K562 (cell line): ENCODE measurements at places on chromosomes 2 and 18. TPM values are rescaled to one million over a fixed set of nuclear protein-coding genes. Genes with fewer than 3 reads are reported as not detected.
A peak's percentile ranks its signal among the peaks of the same experiment; 100 is the strongest.

GRCh38 chr2:8549273-8549922 is 132.5 kb upstream of the ID2 start:
- H3K4me3 ChIP-seq = no peak overlapping the region
- H3K27ac ChIP-seq = no peak overlapping the region
- no peaks in the 10 kb centered on the region for H3K36me3 ChIP-seq
- 0 out of 2 replicates have a peak, but pooled peaks cover 6% of the 10 kb centered on the region for H3K27me3 ChIP-seq
- DNase-seq = no peak

- DNase-seq = peak; percentile 39
- no peak overlapping the region for H3K4me3 ChIP-seq
- no peaks in the 10 kb centered on the region for H3K27me3 ChIP-seq
- no peak overlapping the region for H3K27ac ChIP-seq
- 0 out of 3 replicates have a peak, but pooled peaks cover 12% of the 10 kb centered on the region for H3K36me3 ChIP-seq
Observed at GRCh38 chr2:219155054-219155644, 5.5 kb downstream of the NHEJ1 start.

GRCh38 chr18:10057401-10057893 is 143.6 kb downstream of the VAPA start:
- H3K36me3 ChIP-seq = no peaks in the 10 kb centered on the region
- 0 out of 2 replicates have a peak, but pooled peaks cover 4% of the 10 kb centered on the region for H3K4me1 ChIP-seq
- H3K27me3 ChIP-seq = peaks cover 69% of the 10 kb centered on the region
- DNase-seq = no peak
- H3K4me3 ChIP-seq = no peak overlapping the region
- no peak overlapping the region for H3K27ac ChIP-seq

DNA sequence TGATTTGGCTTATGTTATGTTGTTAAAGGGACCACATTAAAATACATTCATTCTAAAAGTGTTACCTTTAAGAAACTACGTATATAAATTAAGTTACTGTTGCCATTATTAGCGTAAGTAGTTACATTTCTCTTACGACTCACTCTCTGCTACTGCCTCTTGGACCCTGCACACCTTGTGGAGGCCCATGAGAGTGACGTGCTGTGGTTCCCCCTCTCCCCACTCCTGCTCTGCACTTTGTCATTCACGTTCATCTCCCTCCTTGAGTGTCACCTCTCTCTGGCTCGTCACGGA is 830 bp upstream of the MERTK start:
- no peaks in the 10 kb centered on the region for H3K36me3 ChIP-seq
- peaks cover 24% of the 10 kb centered on the region for H3K4me1 ChIP-seq
- no peak overlapping the region for H3K27ac ChIP-seq

DNA sequence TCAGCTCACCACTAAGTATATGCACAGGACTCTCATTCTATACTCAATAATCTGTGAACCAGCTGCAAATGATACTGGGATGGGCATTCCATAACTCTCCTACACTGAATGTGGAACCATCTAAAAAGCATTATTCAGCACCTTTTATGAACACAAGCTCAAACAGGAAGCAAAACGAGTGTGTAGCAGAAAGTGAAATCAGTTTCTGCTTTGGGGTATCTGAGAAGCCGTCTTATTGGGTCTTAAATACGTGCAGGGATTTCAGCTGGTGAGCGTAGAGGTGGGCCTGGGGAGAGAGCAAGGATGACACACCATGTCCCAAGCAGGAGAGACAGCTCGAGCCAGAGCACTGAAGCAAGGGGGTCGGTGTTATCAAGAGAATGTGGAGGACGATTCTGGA is 120.0 kb upstream of the TTN start:
- no peak overlapping the region for H3K4me3 ChIP-seq
- H3K4me1 ChIP-seq = no peaks in the 10 kb centered on the region
- no peaks in the 10 kb centered on the region for H3K27me3 ChIP-seq
- no peak overlapping the region for H3K27ac ChIP-seq

DNA sequence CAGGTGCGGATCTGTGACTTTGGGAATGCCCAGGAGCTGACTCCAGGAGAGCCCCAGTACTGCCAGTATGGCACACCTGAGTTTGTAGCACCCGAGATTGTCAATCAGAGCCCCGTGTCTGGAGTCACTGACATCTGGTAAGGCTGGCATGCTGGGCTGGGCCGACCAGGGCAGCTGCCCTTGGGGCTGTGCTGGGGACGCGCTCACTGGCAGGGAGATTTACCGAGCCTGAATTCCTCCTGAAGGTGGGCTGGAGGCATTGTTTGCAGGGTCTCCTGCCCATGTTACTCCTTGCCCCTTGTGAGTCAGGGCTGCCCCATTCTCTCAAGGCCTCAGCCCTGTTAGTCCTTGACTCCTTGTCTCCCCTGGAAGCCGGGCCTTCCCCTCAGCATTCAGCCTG is 18.7 kb upstream of the GMPPA start:
- H3K4me3 ChIP-seq = no peak overlapping the region
- no peak for DNase-seq
- no peaks in the 10 kb centered on the region for H3K27me3 ChIP-seq
- H3K27ac ChIP-seq = no peak overlapping the region
- no peaks in the 10 kb centered on the region for H3K36me3 ChIP-seq
- peaks cover 52% of the 10 kb centered on the region for H3K4me1 ChIP-seq

DNA sequence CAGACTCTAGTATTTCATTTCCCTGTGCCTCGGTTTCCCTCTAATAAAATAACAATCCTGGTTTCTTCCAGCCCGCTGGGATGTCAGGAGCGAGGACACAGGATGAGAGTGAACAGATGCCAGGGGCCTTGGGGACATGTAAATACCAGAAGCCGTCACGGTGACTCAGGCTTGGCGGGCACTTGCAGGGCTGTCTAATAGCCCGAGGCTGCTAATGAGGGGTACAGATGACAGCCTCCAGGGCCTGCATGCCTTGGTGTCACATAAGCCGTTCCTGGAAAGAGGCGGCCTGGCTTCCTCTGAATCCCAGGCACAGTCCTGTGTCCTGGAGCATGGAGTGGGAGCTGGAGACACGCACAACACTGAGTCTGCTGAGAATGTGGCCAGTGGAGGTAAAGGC is 28.2 kb downstream of the HS1BP3 start:
- no peak overlapping the region for H3K27ac ChIP-seq
- H3K4me3 ChIP-seq = no peak overlapping the region
- H3K36me3 ChIP-seq = no peaks in the 10 kb centered on the region
- peaks cover 7% of the 10 kb centered on the region for H3K4me1 ChIP-seq

DNA sequence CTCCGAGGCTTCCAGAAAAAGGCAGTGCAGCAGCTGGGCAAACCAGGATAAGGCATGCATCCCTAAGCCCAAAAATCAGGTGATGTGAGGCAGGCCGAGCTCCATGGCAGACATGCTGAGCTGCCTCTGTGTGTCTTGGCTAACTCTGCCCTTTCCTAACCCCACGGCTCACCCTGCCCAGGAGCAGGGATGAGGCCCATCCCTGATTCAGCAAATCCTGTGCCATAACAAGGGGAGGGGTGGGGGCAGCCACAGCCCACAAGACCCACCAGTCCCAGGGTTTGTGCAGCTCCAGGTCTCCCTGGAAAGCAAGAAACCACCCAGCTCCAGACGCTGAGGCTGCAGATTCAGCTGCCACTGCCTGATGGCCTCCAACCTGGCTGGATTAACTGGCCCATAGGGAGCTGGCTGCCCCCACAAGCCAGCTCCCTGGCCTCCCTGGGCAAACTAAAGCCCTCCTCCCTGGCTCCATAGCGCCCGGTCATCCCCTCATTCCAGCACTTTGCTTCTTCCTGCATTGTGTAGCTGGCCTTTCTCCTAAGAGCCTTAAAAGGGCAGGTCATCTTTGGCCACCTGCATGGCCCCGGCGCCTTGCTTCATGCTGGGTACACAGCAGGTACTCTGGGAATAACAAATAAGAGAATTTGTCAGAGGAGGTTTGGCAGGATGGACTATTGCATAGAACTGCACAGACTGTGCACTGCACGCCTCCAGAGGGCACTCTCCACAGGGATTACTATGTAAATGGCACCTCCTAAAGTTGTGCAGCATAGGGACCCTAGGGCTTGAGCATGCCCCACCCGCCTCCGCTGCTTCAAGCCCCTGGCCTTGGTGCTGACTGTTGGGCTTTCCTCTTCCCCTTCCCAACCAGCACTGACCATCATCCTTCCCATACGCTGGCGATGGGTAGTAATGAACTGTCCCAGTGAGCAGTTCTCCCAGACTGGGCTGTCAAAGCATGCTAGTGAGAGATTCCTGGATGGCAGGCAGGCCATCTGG is 10.7 kb downstream of the STEAP3 start:
- H3K27ac ChIP-seq = no peak overlapping the region
- no peaks in the 10 kb centered on the region for H3K27me3 ChIP-seq

DNA sequence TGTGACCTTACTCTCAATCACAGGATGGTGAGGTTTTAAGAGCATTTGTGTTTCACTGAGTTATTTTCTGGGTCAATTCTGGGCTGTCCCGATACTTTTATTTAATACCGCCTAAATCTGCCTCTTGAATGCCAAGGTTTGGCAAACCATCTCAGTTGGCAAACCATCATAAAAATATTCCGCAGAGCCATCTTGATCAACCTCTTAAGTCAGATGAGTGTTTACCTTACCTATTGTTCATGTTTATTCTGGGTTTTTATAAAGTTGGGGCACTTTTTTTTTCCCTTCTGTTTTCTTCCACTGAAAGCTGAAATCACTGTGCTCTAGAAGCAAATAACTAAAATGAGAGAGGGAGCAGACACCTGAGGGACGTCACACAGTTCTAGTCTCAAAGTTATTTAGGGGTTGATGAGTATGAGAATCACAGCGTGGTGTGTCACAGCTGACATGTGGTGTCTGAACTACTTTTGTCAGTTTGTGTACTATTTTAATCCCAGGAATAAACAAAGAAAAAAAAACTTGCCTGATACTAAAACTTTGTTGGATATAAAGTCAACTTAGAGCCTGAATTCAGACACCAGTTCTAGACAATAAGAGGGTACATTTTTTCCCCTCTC is 48.6 kb downstream of the ETAA1 start:
- H3K4me3 ChIP-seq = no peak overlapping the region
- H3K4me1 ChIP-seq = no peaks in the 10 kb centered on the region
- no peak overlapping the region for H3K27ac ChIP-seq
- H3K36me3 ChIP-seq = no peaks in the 10 kb centered on the region

DNA sequence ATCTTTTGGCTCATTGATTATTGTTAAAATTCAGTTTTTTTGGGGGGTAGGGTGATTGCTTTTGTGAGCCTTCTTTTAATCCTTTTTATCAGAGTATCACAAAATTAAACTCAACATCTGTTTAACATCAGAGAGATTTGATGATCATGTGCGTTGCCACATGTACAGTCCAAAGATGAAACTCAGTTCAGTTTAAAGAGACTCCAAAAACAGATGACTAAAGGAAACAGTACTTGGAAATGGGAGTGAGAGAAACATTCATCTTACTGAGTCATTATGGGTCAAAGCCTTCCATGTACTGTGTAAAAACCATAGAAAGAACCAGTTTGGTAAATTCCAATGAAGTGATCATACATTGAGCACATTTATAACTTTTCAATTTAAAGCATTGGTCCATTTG is 53.0 kb downstream of the LYPD6 start:
- no peaks in the 10 kb centered on the region for H3K36me3 ChIP-seq
- H3K4me1 ChIP-seq = no peaks in the 10 kb centered on the region
- DNase-seq = no peak
- no peaks in the 10 kb centered on the region for H3K27me3 ChIP-seq

- H3K4me1 ChIP-seq = no peaks in the 10 kb centered on the region
- peaks cover 33% of the 10 kb centered on the region for H3K27me3 ChIP-seq
- H3K27ac ChIP-seq = no peak overlapping the region
- H3K36me3 ChIP-seq = no peaks in the 10 kb centered on the region
Observed at GRCh38 chr2:238898534-238899281, 50.8 kb downstream of the TWIST2 start.

- no peak overlapping the region for H3K4me3 ChIP-seq
- DNase-seq = no peak
- no peaks in the 10 kb centered on the region for H3K27me3 ChIP-seq
- no peak overlapping the region for H3K27ac ChIP-seq
- H3K36me3 ChIP-seq = no peaks in the 10 kb centered on the region
Observed at GRCh38 chr2:180573951-180574350, 406.5 kb upstream of the UBE2E3 start.

GRCh38 chr2:185952100-185952499 is 213.5 kb downstream of the FSIP2 start:
- no peak overlapping the region for H3K4me3 ChIP-seq
- no peaks in the 10 kb centered on the region for H3K4me1 ChIP-seq
- no peak overlapping the region for H3K27ac ChIP-seq
- DNase-seq = no peak
- no peaks in the 10 kb centered on the region for H3K27me3 ChIP-seq

- peaks cover 6% of the 10 kb centered on the region; the same call in 1 of the 3 replicates for H3K27me3 ChIP-seq
- no peak overlapping the region for H3K27ac ChIP-seq
- H3K36me3 ChIP-seq = no peaks in the 10 kb centered on the region
- no peak overlapping the region for H3K4me3 ChIP-seq
- no peak for DNase-seq
- no peaks in the 10 kb centered on the region; the same call in 1 of the 3 replicates for H3K4me1 ChIP-seq
Observed at GRCh38 chr2:63614448-63614968, 25.7 kb downstream of the MDH1 start.

- no peak overlapping the region for H3K27ac ChIP-seq
- no peaks in the 10 kb centered on the region for H3K27me3 ChIP-seq
- DNase-seq = peak; percentile 13
- H3K36me3 ChIP-seq = no peaks in the 10 kb centered on the region
- H3K4me1 ChIP-seq = no peaks in the 10 kb centered on the region
Observed at GRCh38 chr2:167759531-167759930, 487.9 kb downstream of the STK39 start.

DNA sequence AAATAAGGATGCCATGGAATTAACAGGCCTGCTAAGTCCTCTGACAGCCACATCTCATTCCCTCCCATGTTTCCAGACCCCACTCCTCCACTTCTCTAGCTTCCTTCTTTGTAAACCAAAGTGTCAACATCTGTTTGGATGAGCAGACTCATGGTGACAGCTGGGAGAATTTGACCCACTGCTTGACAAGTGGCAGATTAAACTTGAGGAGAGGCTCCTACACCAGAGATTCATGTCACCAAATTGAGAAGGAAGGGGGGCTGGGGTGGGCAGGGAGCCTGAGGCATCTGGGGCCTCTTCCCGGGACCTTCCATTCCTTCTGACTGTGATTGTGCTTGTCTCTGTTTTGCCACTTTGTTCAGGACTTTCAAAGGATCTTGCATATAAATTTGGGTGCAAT is 41.0 kb upstream of the IGFBP5 start:
- peaks cover 2% of the 10 kb centered on the region for H3K27me3 ChIP-seq
- H3K4me3 ChIP-seq = no peak overlapping the region

DNA sequence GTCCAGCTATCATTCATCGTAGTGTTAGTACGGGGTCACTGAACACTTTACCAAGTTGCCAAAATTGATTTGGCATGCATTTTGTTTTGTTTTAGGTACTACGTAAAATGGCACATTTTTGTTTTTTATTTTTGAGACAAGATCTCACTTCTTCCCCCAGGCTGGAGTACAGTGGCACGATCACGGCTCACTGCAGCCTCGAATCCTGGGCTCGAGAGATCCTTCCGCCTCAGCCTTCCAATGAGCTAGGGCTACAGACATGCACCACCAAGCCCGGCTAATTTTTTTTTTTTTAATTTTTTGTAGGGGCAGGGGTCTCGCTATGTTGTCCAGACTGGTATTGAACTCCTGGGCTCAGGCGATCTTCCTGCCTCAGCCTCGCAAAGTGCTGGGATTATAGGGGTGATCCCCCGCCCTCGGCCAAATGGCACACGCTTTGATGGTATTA is 786 bp downstream of the TAF1B start:
- no peaks in the 10 kb centered on the region for H3K27me3 ChIP-seq
- H3K4me1 ChIP-seq = peaks cover 17% of the 10 kb centered on the region
- peak overlapping the region; percentile 55 for H3K4me3 ChIP-seq
- H3K27ac ChIP-seq = peak overlapping the region; percentile 88

Gene CIB4
- polyA plus RNA-seq = not detected in 2 replicates

Gene ACTG2
- polyA plus RNA-seq = not detected in 2 replicates

Gene SERPINB12
- not detected in 2 replicates for polyA plus RNA-seq

Gene ECEL1
- not detected in 2 replicates for polyA plus RNA-seq

Gene GLB1L
- polyA plus RNA-seq = 2.8 and 4.4 TPM in 2 replicates

Gene UGT1A8
- not detected in 2 replicates for polyA plus RNA-seq

Gene MTCL1
- polyA plus RNA-seq = 3.0 and 5.5 TPM in 2 replicates
